ENCODE measurements at places on chromosomes 5 and 9.

- no peak for DNase-seq
Measured at GRCh38 chr5:119752921-119753886, 123.8 kb downstream of the FAM170A start.

DNA sequence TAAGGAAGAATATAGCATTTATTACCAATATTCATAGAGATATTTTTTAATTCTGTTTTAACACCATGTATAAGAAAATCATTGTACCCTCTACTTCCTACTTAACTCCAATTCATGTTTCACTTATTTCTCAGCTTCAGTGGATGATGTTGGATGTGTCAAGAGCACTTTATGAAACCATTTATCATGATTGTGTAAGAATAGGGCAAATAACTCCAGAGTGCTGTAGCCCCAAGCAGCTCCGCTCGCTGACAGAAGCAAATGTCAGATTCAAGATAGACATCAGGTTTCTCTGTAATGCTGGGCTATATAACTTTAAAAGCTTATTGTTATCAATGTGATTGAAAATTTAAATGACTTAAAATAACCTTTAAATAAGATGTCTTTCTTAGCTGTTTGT is 50.4 kb downstream of the MAST4 start:
- DNase-seq: no peak

- DNase-seq: no peak
Measured at GRCh38 chr5:5380298-5380697, 42.2 kb upstream of the ICE1 start.

- DNase-seq: no peak
Measured at GRCh38 chr5:156906807-156907206, 56.2 kb downstream of the TIMD4 start.

GRCh38 chr5:98961665-98962344 is 33.0 kb upstream of the CHD1 start:
- no peak for DNase-seq

DNA sequence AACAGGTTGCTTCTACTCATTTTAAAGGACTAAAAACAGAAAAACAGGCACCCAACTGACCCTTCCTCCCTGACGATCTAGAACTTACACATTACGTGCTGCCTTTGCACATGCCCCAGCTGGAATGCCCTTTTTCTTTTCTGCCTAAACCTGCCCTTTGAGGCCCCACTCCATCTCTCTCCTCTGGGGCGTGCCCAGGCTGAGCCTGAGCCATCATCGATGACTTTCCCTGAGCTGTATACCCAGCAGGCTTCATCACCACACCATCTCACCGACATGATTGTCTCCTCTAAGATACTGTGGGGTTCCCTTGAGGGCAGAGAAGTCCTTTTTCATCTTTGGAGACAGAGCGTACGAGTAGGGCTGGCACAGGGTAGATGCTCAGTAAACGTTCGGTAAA is 24.1 kb upstream of the GABBR2 start:
- no peak for DNase-seq

Data from stimulated activated CD4-positive, alpha-beta T cell treated with anti-CD3 and anti-CD28 coated beads, Interleukin-12 subunit alpha, Interleukin-12 subunit beta, amount 100 ng/mL, for 4 hours (primary cell).